ENCODE measurements at places on chromosomes 4 and X. TPM values are rescaled to one million over a fixed set of nuclear protein-coding genes. Genes with fewer than 3 reads are reported as not detected.

Gene JCHAIN
- polyA plus RNA-seq: 14.9 TPM

Gene GPRASP2
- 8.7 TPM for polyA plus RNA-seq

Gene GAB3
- polyA plus RNA-seq: 0.82 TPM

DNA sequence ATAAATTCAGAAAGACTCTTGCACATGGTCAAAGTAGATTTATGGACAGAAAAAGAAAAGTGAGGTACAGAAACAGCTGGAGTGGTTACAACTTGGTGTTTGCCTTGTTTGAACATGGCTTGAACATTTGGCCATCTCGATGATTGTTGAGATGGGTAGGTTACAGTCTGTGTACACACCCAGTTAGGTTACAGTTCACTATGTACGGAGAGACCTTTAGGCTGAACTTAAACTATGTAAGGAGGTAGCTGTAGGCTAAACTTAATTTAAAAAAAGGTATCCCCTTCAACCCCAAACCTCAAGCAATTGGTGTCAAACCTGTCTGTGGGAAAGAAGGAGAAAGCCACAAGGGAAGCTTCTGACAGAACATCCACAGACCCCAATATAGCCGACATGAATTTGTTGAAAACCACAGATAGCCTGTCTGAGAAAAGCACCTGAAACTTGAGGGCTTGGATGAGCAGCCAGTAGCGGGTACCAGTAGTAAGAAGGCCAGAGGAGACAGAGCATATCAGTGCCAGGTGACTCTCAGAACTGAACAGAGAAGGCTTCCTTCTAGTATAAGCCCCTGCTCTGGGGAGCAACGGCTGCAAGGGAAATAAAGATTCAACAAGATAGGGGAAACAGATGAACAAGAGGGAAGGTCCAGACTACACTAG lies 247.9 kb upstream of the GALNTL6 start:
- DNase-seq: no peak

- no peak for DNase-seq
These were observed 300.7 kb upstream of the CXXC4 start for GRCh38 chr4:104795264-104795939.

GRCh38 chr4:185341841-185342240 lies 53.9 kb downstream of the LRP2BP start:
- no peak for DNase-seq

DNA sequence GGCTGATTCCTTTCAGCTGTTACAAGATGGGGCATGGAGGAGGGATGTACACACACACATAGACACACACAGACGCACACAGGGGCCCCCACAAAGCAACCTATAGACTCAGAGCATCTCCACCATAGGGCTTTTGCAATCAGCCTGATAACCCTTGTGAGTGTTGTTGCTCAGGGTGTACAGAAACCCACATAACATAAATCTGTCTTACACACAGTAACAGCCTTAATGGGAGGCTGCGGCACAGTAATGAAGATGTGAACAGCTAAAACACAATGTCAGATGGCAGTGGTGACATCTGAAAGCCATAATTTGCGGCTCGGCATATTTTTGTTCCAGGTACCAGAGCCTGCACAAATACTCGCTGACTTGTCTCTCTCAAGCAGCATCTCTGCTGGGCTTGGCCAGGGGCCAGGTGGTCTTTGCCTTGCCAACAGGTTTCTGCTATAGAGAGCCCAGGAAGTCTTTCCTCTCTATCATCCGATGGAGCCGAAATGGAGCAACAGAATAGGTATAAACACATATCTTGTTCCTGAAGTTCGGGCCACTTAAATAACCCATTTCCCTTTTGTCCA lies 357.2 kb upstream of the GATB start:
- no peak for DNase-seq
